ENCODE measurements at places on chromosomes 3 and 15. TPM values are rescaled to one million over a fixed set of nuclear protein-coding genes. Genes with fewer than 3 reads are reported as not detected.

- no peaks in the 10 kb centered on the region for H3K4me1 ChIP-seq
- H3K27ac ChIP-seq, result no peak overlapping the region
- DNase-seq, result no peak
- no peak overlapping the region for H3K4me3 ChIP-seq
Measured at GRCh38 chr15:69574506-69574905, 121.9 kb downstream of the RPLP1 start.

The CD96 gene
- under 0.01 TPM for total RNA-seq

- no peak overlapping the region for H3K27ac ChIP-seq
- H3K4me3 ChIP-seq, result no peak overlapping the region
- no peak for DNase-seq
- H3K4me1 ChIP-seq, result peaks cover 8% of the 10 kb centered on the region
- H3K36me3 ChIP-seq, result no peaks in the 10 kb centered on the region
- no peaks in the 10 kb centered on the region for H3K27me3 ChIP-seq
Measured at GRCh38 chr3:156657862-156658731, 16.3 kb upstream of the TIPARP start.

- peak overlapping the region; percentile 37 for H3K27ac ChIP-seq
- DNase-seq, result peak; percentile 75
- peaks cover 20% of the 10 kb centered on the region for H3K4me1 ChIP-seq
Measured at GRCh38 chr15:62495670-62496614, 330.9 kb upstream of the C2CD4B start.

- H3K4me3 ChIP-seq, result no peak overlapping the region
- H3K27ac ChIP-seq, result no peak overlapping the region
- H3K36me3 ChIP-seq, result no peaks in the 10 kb centered on the region
- no peaks in the 10 kb centered on the region for H3K27me3 ChIP-seq
Measured at GRCh38 chr3:138842483-138843188, 7.9 kb upstream of the PIK3CB start.

GRCh38 chr3:190073264-190074008 lies 47.3 kb downstream of the P3H2 start:
- H3K27me3 ChIP-seq, result no peaks in the 10 kb centered on the region
- DNase-seq, result no peak
- H3K27ac ChIP-seq, result peak overlapping the region; percentile 46
- no peaks in the 10 kb centered on the region for H3K36me3 ChIP-seq

The CCDC39 gene
- not detected for total RNA-seq

GRCh38 chr15:39125904-39126303 lies 455.0 kb upstream of the THBS1 start:
- no peak for DNase-seq
- H3K36me3 ChIP-seq, result no peaks in the 10 kb centered on the region
- peaks cover 67% of the 10 kb centered on the region for H3K4me1 ChIP-seq
- no peak overlapping the region for H3K4me3 ChIP-seq
- peak overlapping the region; percentile 94 for H3K27ac ChIP-seq

DNA sequence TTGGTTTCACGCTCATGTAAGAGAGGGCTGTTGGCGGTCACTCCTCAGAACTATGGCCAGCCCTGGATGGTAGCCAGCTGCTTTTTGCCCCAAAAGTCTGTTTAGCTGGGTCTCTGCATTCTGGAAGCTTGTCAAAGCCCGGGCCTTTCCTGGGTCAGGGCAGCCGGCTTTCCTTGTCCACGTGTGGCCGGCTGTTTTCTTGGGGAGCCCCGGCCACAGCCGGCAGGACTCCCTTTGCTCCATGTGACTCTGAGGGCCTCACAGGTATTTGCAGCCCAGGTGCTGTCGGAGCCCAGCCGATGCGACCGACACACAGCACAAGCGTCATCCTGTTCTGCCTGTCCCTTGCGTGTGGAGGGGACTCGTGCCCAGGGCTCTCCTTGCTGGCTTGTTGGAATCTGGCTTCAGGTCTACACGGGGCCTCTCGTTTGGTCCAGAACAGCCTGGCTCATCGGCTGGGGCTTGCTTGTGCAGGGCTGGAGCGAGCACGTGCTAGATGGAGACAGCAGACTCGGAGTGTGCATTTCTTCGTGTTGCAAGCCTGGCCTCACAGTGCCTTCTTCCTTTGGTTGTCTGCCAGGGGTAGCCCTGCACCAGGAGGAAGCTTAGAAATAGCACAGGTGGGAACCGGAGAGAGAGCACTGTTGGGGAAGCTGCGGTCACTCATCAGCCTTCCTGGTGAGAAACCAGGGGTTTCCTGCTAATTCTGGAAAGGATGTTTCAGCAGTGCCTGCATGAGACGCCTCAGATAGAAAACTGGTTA lies 51.5 kb downstream of the PGPEP1L start:
- DNase-seq, result no peak
- H3K36me3 ChIP-seq, result peaks cover 34% of the 10 kb centered on the region
- H3K4me1 ChIP-seq, result peaks cover 10% of the 10 kb centered on the region
- no peaks in the 10 kb centered on the region for H3K27me3 ChIP-seq
- H3K27ac ChIP-seq, result no peak overlapping the region

The IQGAP1 gene
- 259 TPM for total RNA-seq

- H3K36me3 ChIP-seq, result no peaks in the 10 kb centered on the region
- H3K4me3 ChIP-seq, result no peak overlapping the region
- H3K4me1 ChIP-seq, result no peaks in the 10 kb centered on the region
Measured at GRCh38 chr3:191261304-191261638, 62.2 kb downstream of the OSTN start.

DNA sequence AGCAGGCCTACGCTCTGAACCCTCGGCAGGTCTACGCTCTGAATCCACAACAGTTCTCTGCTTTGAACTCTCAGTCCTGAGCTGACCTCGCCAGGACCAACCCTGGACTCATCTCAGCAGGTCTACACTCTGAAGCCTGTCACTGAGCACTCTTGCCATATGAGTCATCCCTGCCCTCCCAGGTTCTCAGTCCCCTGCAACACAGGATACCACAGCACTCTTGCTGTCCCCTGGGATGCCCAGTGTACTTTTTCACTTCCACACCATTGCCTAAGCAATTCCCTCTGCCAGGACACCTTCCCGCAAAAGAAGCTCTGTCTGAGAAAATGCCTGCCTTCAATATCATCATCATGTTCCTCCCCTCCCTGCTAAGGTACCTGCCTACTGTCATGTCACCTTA lies 42.0 kb downstream of the NUP210 start:
- peak; percentile 52 for DNase-seq
- H3K36me3 ChIP-seq, result no peaks in the 10 kb centered on the region
- H3K4me3 ChIP-seq, result no peak overlapping the region
- no peaks in the 10 kb centered on the region for H3K27me3 ChIP-seq
- H3K4me1 ChIP-seq, result peaks cover 35% of the 10 kb centered on the region

The ISG20 gene
- total RNA-seq, result 2.1 TPM

DNA sequence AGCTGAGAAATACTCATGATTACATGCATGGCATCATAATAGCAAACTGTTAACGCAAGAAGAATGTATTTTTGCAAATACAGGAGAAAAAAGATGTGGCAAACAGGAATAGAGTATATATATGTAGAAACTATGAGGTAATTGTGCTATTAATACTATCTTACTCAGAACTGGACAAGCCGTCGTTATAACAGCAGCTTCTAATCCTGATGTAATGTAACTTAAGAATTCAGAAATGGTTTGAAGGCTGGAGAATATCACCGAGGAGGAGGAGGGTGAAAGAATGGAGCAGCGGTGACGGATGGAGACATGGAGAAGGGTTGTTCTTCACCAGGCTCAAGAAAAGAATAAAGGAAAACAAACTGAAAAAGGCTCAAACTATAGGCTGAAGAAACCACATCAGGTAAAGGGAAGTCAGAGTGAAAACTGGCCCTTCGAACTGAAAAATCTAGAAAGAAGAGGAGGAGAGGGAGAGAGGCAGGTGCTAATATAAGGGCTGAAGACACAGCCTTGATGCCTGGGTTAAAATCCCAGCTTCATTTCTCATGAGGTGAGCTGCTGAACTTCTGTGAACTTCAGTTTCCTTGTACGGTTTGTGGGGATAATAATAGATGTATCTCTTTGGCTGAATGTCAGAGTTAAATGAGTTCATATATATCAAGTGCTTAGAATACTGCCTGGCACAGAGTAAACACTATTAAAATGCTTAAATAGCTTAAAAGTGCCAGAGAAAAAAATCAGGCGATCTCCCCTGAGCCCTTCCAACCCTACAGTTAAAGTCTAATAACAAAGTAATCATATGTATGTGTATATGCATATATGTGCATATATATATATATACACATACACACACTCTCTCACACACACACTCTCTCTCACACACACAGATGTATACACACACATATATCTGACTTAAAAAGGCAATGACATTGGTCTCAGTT lies 43.9 kb downstream of the GOLIM4 start:
- no peak for DNase-seq
- H3K4me3 ChIP-seq, result no peak overlapping the region
- peak overlapping the region; percentile 72 for H3K27ac ChIP-seq
- no peaks in the 10 kb centered on the region for H3K36me3 ChIP-seq
- H3K4me1 ChIP-seq, result peaks cover 22% of the 10 kb centered on the region

DNA sequence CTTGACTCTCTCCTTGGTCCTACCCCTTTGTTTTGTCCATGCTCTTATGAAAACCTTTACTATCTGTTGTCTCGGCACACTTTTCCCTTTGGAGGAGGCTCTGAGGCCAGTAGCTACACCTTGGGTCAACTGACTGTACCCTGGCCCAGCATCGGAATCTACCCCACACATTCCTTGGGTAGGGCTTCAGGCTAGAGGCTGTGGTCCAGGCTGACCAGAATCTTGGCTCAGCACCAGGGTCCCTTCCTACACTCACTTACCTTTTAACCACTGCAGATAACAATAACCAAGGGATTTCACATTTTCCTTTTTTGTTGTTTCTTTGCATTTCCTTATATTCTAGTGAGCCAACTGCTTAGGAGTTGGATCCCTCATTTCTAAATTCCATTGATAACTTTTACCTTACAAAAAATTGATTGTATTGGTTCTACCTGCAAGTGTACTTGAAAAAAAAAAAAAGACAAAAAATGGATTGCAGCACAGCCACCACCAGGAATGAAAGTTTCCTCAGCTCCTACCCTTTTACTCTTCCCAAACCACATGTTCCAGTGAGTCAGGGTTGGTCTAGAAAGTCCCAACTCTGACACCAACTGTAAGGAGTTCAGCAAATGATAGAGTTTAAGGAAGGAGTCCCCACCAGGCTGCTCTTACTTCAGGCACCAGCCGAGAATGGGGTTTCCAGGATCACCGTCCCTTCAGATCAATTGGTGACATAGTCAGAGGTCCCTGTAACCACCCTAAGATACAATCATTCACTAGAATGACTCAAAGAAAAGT lies 95.6 kb downstream of the FBLN2 start:
- H3K27me3 ChIP-seq, result no peaks in the 10 kb centered on the region
- H3K27ac ChIP-seq, result no peak overlapping the region
- peaks cover 11% of the 10 kb centered on the region for H3K4me1 ChIP-seq
- peak; percentile 93 for DNase-seq

- H3K4me1 ChIP-seq, result no peaks in the 10 kb centered on the region
- H3K27ac ChIP-seq, result no peak overlapping the region
- DNase-seq, result peak; percentile 53
Measured at GRCh38 chr3:112858410-112859069, 11.9 kb upstream of the CD200R1L start.

DNA sequence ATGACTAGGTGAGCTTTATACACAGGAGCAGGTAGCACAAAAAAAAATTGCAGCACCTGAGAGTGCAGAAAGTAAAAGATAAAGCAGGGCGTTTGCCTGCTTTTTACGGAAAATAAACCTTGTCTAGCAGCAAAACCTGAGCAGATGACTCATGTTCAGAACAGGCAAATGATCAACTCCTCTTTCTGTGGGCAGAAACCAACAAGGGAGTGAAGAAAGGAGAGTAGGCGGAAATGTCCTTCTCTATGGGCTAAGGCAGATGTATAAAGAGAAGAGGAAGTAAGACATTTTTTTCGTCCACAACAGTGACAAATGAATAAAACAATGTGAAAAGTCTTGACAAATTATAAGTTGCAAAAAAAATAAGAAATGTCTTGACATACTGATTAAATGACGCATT lies 24.5 kb upstream of the GMNC start:
- no peak for DNase-seq
- no peaks in the 10 kb centered on the region for H3K36me3 ChIP-seq
- H3K4me1 ChIP-seq, result no peaks in the 10 kb centered on the region
- H3K27ac ChIP-seq, result no peak overlapping the region
- no peak overlapping the region for H3K4me3 ChIP-seq
- no peaks in the 10 kb centered on the region for H3K27me3 ChIP-seq

GRCh38 chr15:56341201-56341600 lies 24.0 kb upstream of the TEX9 start:
- no peak for DNase-seq
- H3K27me3 ChIP-seq, result no peaks in the 10 kb centered on the region
- H3K36me3 ChIP-seq, result no peaks in the 10 kb centered on the region
- H3K4me3 ChIP-seq, result no peak overlapping the region
- H3K4me1 ChIP-seq, result no peaks in the 10 kb centered on the region
- H3K27ac ChIP-seq, result no peak overlapping the region

The UPK1B gene
- 0.36 TPM for total RNA-seq

The C3orf62 gene
- total RNA-seq, result 1.8 TPM

DNA sequence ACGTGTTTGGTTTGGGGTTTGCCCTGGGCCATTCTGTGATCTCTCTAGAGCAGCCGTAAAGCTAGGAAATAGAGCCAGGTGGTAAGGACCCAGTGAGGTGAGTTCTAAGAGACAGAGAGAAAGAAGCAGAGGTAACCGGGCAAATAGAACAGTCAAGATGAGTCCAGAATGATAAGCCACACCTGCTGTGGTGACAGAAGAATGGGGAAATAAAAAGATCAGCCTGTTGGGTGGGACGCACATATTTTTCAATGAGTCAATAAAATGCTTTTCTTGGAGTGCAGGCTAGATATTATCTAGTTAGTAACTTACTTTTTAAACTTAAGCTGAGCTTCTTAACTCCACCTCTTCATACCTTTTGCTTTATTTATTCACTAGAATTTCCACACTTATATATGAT lies 135.0 kb downstream of the NFKBIZ start:
- no peaks in the 10 kb centered on the region for H3K4me1 ChIP-seq
- H3K27ac ChIP-seq, result no peak overlapping the region
- H3K36me3 ChIP-seq, result no peaks in the 10 kb centered on the region
- no peaks in the 10 kb centered on the region for H3K27me3 ChIP-seq

DNA sequence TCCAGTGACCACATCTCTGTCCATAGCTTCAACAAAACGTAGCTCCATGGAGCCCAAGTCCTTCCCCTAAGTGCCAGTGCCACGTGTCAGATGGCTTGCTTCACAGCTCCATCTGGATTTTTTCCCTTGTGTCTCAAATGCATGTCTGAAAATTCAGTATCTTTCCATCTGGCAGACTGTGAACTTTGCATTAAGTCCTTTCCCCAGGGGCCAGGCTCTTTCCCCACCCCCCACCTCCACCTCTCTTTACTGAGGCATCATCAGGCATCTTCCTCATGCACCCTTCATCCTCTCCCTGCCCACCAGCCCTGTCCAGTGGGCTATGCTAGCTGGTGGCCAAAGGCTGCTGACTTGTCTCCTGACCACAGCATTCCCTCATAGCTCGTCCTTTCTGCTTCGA lies 53.7 kb downstream of the PDIA5 start:
- peaks cover 7% of the 10 kb centered on the region for H3K4me1 ChIP-seq
- H3K27me3 ChIP-seq, result no peaks in the 10 kb centered on the region
- H3K4me3 ChIP-seq, result no peak overlapping the region

DNA sequence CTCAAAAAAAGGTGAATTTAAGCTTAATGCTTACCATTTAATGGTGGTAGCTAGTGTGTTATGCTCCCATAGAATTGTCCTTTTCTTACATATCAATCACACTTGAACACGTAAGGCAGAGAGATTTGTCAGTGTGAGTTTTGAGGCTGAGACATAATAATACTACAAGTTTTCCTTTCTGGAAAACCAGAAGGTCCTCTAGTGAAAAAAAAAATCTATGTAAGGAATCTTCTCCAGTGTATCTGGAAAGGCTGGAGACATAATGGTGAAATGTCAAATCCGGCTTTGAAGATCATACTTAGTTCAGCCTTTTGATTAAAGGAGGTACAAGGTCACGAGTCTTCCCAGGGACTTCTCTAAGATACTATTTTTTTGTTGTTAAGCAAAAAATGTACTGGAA lies 3.4 kb downstream of the TSC22D2 start:
- H3K27ac ChIP-seq, result peak overlapping the region; percentile 100
- peak overlapping the region; percentile 98 for H3K4me3 ChIP-seq
- peaks cover 38% of the 10 kb centered on the region for H3K4me1 ChIP-seq
- H3K36me3 ChIP-seq, result peaks cover 13% of the 10 kb centered on the region
- DNase-seq, result no peak

The SAXO2 gene
- 6.2 TPM for total RNA-seq

The KY gene
- 2.1 TPM for total RNA-seq

All from osteoblast (primary cell).